ENCODE measurements at places on chromosomes 5 and 9. TPM values are rescaled to one million over a fixed set of nuclear protein-coding genes. Genes with fewer than 3 reads are reported as not detected.
A peak's percentile ranks its signal among the peaks of the same experiment; 100 is the strongest.

FKBP15 gene
- 8.6 TPM for polyA plus RNA-seq

LHX3 gene
- polyA plus RNA-seq, result not detected

- peak; percentile 71 for DNase-seq
- H3K4me3 ChIP-seq, result no peak within 1 kb of the TSS
- H3K4me1 ChIP-seq, result peaks cover 14% of the 10 kb centered on the region
- H3K27ac ChIP-seq, result peak within 1 kb of the TSS; percentile 66
These were observed at the start of gene UAP1L1 for GRCh38 chr9:137077010-137077747. Gene UAP1L1, plus strand, starts transcription at chr9:137077517. Its CDS starts 16 bp downstream, at chr9:137077533.

- H3K4me1 ChIP-seq, result no peaks in the 10 kb centered on the region
- H3K36me3 ChIP-seq, result no peaks in the 10 kb centered on the region
- H3K27me3 ChIP-seq, result no peaks in the 10 kb centered on the region
- no peak for DNase-seq
- H3K4me3 ChIP-seq, result no peak overlapping the region
These were observed 101.5 kb upstream of the SNX2 start for GRCh38 chr5:122673343-122673742.

- H3K36me3 ChIP-seq, result peaks cover 2% of the 10 kb centered on the region
- DNase-seq, result peak; percentile 16
- H3K27ac ChIP-seq, result peak overlapping the region; percentile 55
- peaks cover 43% of the 10 kb centered on the region for H3K4me1 ChIP-seq
- no peaks in the 10 kb centered on the region for H3K27me3 ChIP-seq
- no peak overlapping the region for H3K4me3 ChIP-seq
These were observed 20.3 kb downstream of the OSTF1 start for GRCh38 chr9:75108571-75108970.

GRCh38 chr9:84832453-84832852 is 162.9 kb downstream of the NTRK2 start:
- no peak for DNase-seq
- H3K4me1 ChIP-seq, result no peaks in the 10 kb centered on the region
- H3K27me3 ChIP-seq, result no peaks in the 10 kb centered on the region
- no peaks in the 10 kb centered on the region for H3K36me3 ChIP-seq
- no peak overlapping the region for H3K27ac ChIP-seq

DNA sequence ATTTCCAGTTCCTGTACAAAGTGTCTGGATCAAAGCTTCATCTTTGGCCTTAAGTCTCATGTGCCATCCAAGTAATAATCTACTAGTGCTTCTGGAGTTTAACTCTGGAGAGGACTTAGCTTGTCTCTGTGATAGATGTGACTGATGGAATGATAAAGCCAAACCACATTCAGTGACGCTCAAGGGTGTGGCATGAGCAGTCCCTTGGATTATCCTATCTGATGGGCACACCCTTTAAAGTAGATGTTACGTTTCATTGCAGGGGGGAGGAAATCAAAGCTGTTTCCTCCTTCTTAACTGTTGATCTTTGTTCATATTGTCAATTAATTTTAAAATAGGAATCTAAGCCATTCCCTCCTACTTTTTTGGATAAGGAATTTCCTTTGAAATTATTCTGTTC is 8.5 kb upstream of the EGFLAM start:
- no peak overlapping the region for H3K4me3 ChIP-seq
- H3K27me3 ChIP-seq, result no peaks in the 10 kb centered on the region
- H3K36me3 ChIP-seq, result no peaks in the 10 kb centered on the region
- no peaks in the 10 kb centered on the region for H3K4me1 ChIP-seq
- no peak for DNase-seq
- H3K27ac ChIP-seq, result no peak overlapping the region

- H3K27me3 ChIP-seq, result no peaks in the 10 kb centered on the region
- H3K27ac ChIP-seq, result no peak overlapping the region
- DNase-seq, result no peak
- H3K36me3 ChIP-seq, result no peaks in the 10 kb centered on the region
- no peak overlapping the region for H3K4me3 ChIP-seq
These were observed 227.3 kb downstream of the FANCC start for GRCh38 chr9:95090023-95090791.

GRCh38 chr9:131961496-131961880 is 118.2 kb downstream of the MED27 start:
- H3K4me1 ChIP-seq, result no peaks in the 10 kb centered on the region
- H3K27me3 ChIP-seq, result no peaks in the 10 kb centered on the region
- H3K36me3 ChIP-seq, result peaks cover 3% of the 10 kb centered on the region
- no peak overlapping the region for H3K4me3 ChIP-seq
- DNase-seq, result no peak
- H3K27ac ChIP-seq, result no peak overlapping the region

All from CD4-positive, CD25-positive, alpha-beta regulatory T cell (primary cell).